Kidney (tissue), 22 donors: ENCODE measurements at places on chromosomes 4 and X. TPM values are rescaled to one million over a fixed set of nuclear protein-coding genes. Genes with fewer than 3 reads are reported as not detected.

GRCh38 chr4:40197879-40198689 lies 1.3 kb downstream of the RHOH start:
- no peak overlapping the region for H3K27ac ChIP-seq
- no peaks in the 10 kb centered on the region for H3K4me1 ChIP-seq
- H3K4me3 ChIP-seq, result no peak overlapping the region
- H3K27me3 ChIP-seq, result no peaks in the 10 kb centered on the region

DNA sequence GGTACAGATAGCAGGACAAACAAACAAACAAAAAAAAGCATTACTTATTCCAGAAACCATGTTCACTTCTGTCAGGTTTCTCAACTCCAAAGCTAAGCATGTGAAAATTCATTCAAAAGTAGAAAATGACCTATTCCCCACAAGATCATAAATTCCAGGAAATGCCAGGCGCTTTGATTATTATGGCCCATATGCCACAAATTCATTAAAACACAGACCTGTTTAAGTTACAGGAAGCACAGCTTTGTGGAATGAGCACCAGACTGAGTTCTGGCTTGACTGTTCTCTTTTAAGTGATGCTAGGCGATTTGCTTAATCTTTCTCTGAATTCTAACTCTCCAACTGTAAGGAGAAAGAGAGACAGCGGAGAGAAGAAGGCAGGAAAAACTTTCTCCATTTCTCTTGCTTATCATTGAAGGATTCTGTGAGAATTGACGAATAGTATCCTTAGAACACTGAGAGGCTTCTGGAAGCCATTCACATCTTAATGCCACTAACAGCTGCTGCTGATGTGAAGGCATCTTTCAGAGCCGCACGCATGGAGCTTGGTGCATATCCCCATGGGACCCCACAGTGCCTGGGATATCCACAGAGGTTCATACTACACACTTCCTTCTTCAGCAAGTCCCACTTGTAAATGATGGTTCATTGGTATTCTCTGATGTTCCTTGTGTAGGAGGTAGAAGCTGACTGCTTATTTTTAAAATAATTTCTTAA lies 138.0 kb downstream of the ZNF674 start:
- H3K4me3 ChIP-seq, result no peak overlapping the region
- no peaks in the 10 kb centered on the region for H3K4me1 ChIP-seq
- H3K27me3 ChIP-seq, result no peaks in the 10 kb centered on the region
- no peak for DNase-seq

- H3K27ac ChIP-seq, result no peak overlapping the region
- H3K4me1 ChIP-seq, result no peaks in the 10 kb centered on the region
- DNase-seq, result no peak
- no peaks in the 10 kb centered on the region for H3K36me3 ChIP-seq
- no peak overlapping the region for H3K4me3 ChIP-seq
Measured at GRCh38 chr4:83388313-83388676, 53.6 kb upstream of the HPSE start.

- peak overlapping the region; percentile 22 for H3K27ac ChIP-seq
- H3K4me1 ChIP-seq, result no peaks in the 10 kb centered on the region
- no peak overlapping the region for H3K4me3 ChIP-seq
- H3K36me3 ChIP-seq, result no peaks in the 10 kb centered on the region
- peak; percentile 37 for DNase-seq
Measured at GRCh38 chr4:8506373-8507195, 66.0 kb downstream of the TRMT44 start.

DNA sequence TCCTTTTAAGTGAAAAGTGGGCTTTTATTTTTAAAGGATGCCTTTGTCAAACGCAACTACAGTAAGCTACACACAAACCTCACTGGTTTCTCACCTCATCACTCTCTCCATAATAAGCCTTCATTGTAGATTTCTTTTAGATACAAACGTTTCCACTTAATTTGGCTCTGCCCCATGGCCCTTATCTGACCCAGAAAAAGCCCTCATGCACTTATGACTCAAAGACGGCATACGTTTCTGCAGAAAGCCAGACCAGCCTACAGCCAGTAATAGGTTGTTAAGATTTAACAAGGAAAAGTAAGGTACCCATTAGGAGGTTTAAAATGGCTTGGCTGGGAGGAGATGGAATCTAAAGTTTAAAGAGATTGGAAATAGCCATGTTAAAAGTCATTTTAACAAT lies 914.6 kb upstream of the INTU start:
- no peaks in the 10 kb centered on the region for H3K4me1 ChIP-seq
- no peak for DNase-seq
- no peaks in the 10 kb centered on the region for H3K36me3 ChIP-seq
- H3K27me3 ChIP-seq, result no peaks in the 10 kb centered on the region
- no peak overlapping the region for H3K27ac ChIP-seq

DNA sequence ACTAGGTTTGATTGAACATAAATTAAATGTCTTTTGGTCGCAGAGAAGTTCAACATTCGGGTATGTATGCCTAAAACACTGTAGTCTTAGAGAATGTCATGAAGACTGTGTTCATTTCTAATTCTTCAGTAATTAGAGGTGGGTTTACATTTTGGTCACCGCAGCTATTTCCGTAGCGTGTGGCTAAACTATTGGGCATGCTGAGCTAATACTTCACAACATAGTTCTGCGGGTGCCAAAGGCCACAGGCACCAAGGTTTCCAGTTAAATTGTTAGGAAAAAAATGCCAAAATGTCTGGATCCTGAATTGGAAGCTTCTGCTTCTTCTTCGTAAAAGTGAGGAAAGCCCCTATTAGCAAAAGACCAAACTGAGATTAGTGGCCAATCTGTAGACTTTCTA lies 25.1 kb downstream of the SMIM31 start:
- H3K4me1 ChIP-seq, result no peaks in the 10 kb centered on the region
- no peak overlapping the region for H3K27ac ChIP-seq
- no peaks in the 10 kb centered on the region for H3K36me3 ChIP-seq
- no peak for DNase-seq
- no peaks in the 10 kb centered on the region for H3K27me3 ChIP-seq
- no peak overlapping the region for H3K4me3 ChIP-seq

DNA sequence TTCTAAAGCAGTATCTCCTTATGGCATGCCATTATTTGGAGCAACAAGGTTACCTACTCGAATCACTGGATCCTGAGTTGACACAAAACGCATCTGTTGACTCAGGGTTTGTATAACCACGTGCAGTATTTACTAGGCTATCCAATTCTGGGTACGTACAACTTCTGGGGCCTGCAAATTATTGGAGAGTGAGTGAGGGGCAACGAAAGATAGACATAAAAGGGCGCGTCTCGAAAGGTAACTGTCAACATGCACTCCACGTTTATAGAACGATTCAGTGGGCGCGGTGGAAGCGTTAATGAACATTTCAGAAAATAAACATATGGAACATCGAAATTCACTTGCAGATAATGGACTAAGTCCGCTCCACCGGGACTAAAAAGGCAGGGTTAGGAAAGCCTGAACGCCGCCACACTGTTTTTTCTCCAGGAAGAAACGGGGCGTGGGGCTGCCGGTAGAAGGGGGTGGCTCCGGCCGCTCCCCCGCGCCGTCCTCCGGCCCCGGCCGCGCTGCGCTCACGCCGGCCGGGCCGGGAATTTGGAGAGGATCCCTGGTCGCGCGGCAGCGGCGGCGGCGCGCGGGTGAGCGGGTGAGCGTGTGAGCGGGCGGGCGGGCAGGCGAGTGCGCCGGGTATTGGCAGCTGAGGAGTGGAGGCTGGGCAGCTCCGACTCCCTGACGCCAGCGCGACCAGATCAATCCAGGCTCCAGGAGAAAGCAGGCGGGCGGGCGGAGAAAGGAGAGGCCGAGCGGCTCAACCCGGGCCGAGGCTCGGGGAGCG lies at the start of gene SMAD1:
Gene SMAD1, plus strand, starts transcription at position 690 of the 778 bp plus-strand sequence. CDS start 32,761 bp downstream, outside the sequence.
- H3K4me3 ChIP-seq, result peak within 1 kb of the TSS; percentile 82
- peak; percentile 95 for DNase-seq
- H3K4me1 ChIP-seq, result peaks cover 3% of the 10 kb centered on the region

GRCh38 chr4:35760807-35761206 lies 483.5 kb downstream of the ARAP2 start:
- H3K36me3 ChIP-seq, result no peaks in the 10 kb centered on the region
- no peaks in the 10 kb centered on the region for H3K27me3 ChIP-seq
- no peaks in the 10 kb centered on the region for H3K4me1 ChIP-seq

- no peaks in the 10 kb centered on the region for H3K36me3 ChIP-seq
- no peak within 1 kb of the TSS for H3K4me3 ChIP-seq
- no peaks in the 10 kb centered on the region for H3K4me1 ChIP-seq
- no peaks in the 10 kb centered on the region for H3K27me3 ChIP-seq
Measured at GRCh38 chr4:163473576-163473975, at the start of gene TKTL2. TKTL2 (minus strand) TSS chr4:163473754; CDS start chr4:163473734, 20 bp downstream.

DNA sequence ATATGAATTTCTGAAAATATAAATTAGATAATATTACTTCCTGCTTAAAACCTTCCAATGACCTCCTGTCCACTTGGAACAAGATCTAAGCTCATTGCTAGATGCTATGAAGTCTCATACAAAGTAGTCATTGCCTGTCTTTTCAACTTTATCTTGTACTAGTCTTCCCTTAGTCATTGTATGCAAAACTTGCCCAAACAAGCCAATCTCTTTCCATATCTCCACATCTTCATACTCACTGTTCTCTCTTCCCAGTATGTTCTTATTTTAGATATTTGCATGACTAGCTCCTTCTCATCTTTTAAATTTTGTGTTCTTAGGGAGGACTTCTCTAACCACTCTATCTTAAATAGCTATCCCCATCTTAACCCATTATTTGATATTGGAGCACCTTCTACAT lies 33.9 kb upstream of the CDX4 start:
- no peak for DNase-seq
- H3K4me3 ChIP-seq, result no peak overlapping the region
- H3K27ac ChIP-seq, result no peak overlapping the region

DNA sequence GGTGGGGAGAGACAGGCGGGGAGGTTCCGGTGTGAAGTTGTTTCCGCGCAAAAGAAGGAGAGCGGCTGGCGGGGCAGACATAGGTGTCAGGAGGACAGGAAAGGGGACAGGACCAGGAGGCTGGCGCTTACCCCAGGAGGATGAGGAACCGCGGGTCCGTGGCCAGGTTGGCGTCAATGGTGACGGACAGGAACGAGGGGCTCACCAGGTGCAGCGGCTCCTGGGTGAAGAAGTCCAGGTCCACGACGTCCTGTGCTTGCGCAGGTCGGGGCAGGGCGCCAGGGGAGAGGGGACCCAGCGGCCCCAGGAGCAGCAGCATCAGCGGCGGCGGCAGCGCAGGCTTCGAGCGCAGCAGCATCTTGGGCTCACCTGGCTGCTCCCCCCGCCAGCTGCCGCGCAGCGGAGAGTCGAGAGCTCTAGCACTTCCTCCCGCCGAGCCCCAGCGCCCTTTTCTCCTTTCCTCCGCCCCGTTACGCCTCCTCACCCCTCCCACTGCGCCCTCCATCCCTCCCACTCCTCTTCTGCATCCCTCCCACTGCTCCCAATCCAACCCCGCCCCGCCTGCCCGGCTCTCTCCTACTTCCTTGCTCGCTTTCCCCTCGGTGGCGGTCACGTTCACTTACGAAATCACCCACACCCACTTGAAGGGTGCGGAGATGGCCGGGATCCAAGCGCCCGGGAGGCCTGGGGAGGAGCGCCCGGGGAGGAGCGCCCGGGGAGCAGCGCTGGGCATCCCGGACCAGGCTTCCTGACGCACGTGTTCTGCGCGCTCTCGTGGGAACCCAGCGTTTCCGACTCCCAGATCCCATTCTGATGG lies at the start of gene HPSE:
Gene HPSE, minus strand, starts transcription at position 424 of the 817 bp plus-strand sequence. Its CDS starts 66 bp downstream, at position 358.
- H3K27me3 ChIP-seq, result peaks cover 7% of the 10 kb centered on the region
- peak; percentile 84 for DNase-seq
- H3K4me3 ChIP-seq, result no peak within 1 kb of the TSS
- H3K36me3 ChIP-seq, result no peaks in the 10 kb centered on the region

- H3K4me1 ChIP-seq, result no peaks in the 10 kb centered on the region
- H3K27me3 ChIP-seq, result no peaks in the 10 kb centered on the region
- no peak overlapping the region for H3K4me3 ChIP-seq
- no peak for DNase-seq
- H3K27ac ChIP-seq, result no peak overlapping the region
- H3K36me3 ChIP-seq, result no peaks in the 10 kb centered on the region
Measured at GRCh38 chrX:150575419-150575814, 7.0 kb downstream of the MTM1 start.

DNA sequence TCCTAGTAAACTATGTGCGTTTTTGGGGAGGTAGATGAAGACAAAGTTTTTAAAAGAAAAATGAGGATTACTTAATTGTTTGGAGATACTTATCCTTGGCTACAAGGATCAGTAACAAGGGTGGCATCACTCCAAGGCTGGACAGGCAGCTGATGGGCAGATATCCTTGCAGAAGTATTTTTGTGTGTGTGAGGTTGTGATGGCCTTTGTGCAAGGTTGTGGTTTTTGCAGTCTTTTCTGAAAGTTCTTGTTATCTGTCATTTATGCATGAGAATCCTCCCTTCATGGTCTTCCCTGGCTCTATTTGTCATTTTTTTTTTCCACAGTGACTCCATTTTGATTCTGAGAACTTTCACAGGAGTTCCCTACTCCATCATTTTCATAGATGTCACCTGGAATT lies 96.0 kb upstream of the C1GALT1C1 start:
- H3K36me3 ChIP-seq, result no peaks in the 10 kb centered on the region
- no peak for DNase-seq
- no peak overlapping the region for H3K27ac ChIP-seq
- no peaks in the 10 kb centered on the region for H3K27me3 ChIP-seq

GRCh38 chr4:182179751-182180150 lies 63.5 kb upstream of the TENM3 start:
- no peaks in the 10 kb centered on the region for H3K36me3 ChIP-seq
- H3K4me3 ChIP-seq, result no peak overlapping the region
- no peaks in the 10 kb centered on the region for H3K27me3 ChIP-seq
- DNase-seq, result no peak

DNA sequence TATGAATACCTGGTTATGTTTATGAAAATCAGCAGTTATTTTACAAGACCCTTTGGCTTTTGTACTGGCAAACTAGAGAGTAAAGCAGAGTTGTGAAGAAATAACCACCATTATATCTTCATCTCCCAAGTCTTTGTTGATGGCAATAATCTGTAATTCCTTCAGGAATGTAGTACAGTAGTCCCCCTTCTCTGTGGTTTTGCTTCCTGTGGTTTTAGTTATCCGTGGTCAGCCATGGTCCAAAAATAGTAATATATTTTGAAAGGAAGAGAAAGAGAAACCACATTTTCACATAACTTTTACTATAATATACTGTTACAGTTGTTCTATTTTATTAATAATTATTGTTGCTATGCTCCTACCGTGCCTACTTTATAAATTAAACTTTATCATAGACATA lies 27.8 kb downstream of the BANK1 start:
- H3K4me3 ChIP-seq, result no peak overlapping the region
- H3K27ac ChIP-seq, result no peak overlapping the region
- no peaks in the 10 kb centered on the region for H3K4me1 ChIP-seq
- no peak for DNase-seq

Gene PPP4R3C
- not detected for polyA plus RNA-seq

Gene NSUN7
- polyA plus RNA-seq, result 4.1 TPM

Gene XG
- 0.43 TPM for polyA plus RNA-seq
